ENCODE measurements at places on chromosomes 4 and X.
A peak's percentile ranks its signal among the peaks of the same experiment; 100 is the strongest.

- DNase-seq, result no peak
Observed at GRCh38 chr4:101850698-101851097, 60.2 kb downstream of the BANK1 start.

DNA sequence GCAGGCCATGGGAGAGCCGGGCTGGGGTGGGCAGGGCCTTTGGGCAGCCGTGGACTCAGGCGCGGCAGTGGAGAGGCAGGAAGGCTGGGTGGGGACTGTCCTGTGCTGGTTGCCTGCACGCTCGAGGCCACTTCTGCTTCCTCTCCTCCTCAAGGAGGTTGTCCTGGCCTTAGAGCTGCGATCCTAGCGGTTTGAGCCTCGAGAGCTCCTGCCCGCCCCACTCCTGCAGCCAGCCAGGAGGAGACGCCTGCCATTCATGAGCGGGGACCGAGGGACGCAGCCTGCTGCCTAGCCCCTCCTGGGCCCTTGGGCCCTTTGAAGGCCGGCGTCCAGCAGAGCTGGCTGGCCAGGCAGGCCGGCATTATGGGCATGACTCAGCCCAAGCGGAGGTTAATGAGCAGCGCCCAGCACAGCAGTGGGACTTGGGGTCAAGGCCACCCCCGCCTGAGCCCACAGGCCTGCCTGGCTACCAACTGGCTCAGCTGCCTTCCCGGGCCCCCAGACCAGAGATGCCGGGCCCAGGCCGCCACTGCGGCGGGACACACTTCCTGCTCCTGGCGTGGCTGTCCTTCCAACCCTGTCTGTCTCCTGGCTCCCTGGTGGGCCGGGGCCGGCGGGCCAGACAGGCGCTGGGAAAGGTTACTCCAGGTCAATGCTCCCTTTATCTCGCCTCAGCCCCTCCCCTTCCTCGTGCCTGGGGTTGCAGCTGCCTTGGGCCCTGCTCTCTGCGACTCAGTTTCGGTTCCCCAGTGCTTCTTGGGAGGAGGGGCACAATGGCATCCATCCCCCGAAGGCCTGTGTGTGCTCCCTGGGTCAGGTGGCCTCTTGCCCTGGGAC, 1.8 kb downstream of the ABCD1 start:
- peak; percentile 75 for DNase-seq

GRCh38 chr4:15533817-15534216, 64.1 kb downstream of the CC2D2A start:
- no peak for DNase-seq

DNA sequence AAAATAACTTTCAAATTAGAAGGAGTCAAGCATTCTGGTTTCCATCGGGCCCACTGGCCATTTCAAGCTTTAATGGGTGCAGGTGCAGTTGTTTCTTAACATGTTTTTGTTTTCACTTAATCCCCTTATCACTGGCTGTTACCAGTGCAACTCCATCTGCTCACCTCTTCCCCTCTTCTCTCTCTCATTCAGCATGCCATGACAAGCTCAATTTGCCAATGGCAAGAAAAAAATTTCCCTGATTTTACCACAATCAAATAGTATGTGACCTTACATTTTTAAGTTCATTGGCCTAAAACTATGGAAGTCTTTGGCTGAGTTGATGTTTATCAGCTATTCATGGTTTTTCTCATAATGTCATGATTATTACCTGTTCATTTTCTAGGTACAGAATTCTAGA, 299.1 kb upstream of the BMP3 start:
- no peak for DNase-seq

GRCh38 chr4:110058677-110059076, 139.7 kb downstream of the ELOVL6 start:
- DNase-seq, result no peak

GRCh38 chrX:11952176-11952720, 186.0 kb upstream of the FRMPD4 start:
- no peak for DNase-seq

GRCh38 chr4:77332696-77333270, 175.8 kb downstream of the CCNG2 start:
- DNase-seq, result no peak

GRCh38 chr4:128220286-128221235, 67.1 kb downstream of the PGRMC2 start:
- DNase-seq, result no peak

- no peak for DNase-seq
Observed at GRCh38 chrX:81586096-81586495, 384.2 kb downstream of the SH3BGRL start.

DNA sequence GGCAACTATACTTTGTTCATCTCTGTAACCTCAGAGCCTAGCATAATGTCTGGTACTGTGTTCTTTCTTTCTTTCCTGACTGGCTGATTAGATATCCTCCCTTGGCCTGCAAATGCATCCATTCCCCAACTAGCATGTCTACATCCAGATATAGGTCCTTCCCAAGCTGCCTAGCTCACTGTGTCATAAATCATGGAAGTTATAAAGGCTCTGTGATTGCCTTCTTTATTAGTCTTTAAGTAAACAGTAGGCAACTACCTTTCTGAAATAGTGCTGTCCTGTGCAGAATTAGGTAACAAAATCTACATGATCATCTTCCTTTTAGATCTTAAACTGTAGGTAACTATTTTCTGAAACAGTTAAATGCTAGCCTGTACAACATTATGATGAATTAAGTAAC, 224.5 kb downstream of the DLG3 start:
- DNase-seq, result no peak

DNA sequence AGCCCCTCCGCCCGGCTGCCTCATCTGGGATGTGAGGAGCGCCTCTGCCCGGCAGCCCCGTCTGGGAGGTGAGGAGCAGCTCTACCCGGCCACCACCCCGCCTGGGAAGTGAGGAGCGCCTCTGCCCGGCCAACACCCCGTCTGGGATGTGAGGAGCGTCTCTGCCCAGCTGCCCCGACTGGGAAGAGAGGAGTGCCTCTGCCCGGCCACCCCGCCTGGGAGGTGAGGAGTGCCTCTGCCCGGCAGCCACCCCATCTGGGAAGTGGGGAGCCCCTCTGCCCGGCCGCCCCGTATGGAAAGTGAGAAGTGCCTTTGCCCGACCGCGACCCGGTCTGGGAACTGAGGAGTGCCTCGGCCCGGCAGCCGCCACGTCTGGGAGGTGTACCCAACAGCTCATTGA, 74.3 kb upstream of the TNIP3 start:
- no peak for DNase-seq
